ENCODE measurements at places on chromosomes 5 and 9. TPM values are rescaled to one million over a fixed set of nuclear protein-coding genes. Genes with fewer than 3 reads are reported as not detected.

ZNF454 gene
- 25.4 TPM for total RNA-seq

TMEM203 gene
- 31.6 TPM for total RNA-seq

TMC1 gene
- total RNA-seq: 0.94 TPM

ANKRD20A1 gene
- total RNA-seq: 5.9 TPM

GRIA1 gene
- 356 TPM for total RNA-seq

PCSK1 gene
- 0.94 TPM for total RNA-seq

PHPT1 gene
- 77.6 TPM for total RNA-seq

GFI1B gene
- total RNA-seq: not detected

ADGRV1 gene
- 631 TPM for total RNA-seq

PITX1 gene
- total RNA-seq: not detected

PHAX gene
- 70.4 TPM for total RNA-seq

CFAP90 gene
- total RNA-seq: 2.8 TPM
